B cell (primary cell): ENCODE measurements at places on chromosomes 11 and 22. TPM values are rescaled to one million over a fixed set of nuclear protein-coding genes. Genes with fewer than 3 reads are reported as not detected.

DNA sequence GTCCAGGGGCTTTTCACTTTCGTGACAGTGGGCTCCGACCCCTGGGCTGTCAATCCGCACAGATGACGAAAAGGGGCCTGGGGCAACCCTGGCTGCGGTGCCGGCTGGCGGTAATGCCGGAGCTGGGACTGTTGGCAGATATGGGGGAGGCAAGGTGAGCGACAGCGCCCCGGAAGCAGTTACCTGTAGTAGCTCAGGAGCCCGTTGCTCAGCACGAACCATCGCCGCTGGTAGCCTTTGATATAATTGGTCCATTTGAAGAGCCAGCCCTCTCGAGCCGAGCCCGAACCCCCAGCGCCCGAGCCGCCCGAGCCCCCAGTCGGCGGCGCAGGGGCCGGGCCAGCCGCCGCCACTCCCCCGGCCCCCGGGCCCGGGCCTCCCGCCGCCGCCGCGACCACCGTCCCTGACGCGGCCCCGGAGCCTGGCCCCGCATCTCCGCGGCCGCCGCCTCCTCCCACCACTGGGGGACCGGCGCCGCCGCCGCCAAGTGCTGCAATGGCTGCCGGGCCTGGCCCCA lies 396 bp downstream of the OSBP start:
- no peak for DNase-seq

DNA sequence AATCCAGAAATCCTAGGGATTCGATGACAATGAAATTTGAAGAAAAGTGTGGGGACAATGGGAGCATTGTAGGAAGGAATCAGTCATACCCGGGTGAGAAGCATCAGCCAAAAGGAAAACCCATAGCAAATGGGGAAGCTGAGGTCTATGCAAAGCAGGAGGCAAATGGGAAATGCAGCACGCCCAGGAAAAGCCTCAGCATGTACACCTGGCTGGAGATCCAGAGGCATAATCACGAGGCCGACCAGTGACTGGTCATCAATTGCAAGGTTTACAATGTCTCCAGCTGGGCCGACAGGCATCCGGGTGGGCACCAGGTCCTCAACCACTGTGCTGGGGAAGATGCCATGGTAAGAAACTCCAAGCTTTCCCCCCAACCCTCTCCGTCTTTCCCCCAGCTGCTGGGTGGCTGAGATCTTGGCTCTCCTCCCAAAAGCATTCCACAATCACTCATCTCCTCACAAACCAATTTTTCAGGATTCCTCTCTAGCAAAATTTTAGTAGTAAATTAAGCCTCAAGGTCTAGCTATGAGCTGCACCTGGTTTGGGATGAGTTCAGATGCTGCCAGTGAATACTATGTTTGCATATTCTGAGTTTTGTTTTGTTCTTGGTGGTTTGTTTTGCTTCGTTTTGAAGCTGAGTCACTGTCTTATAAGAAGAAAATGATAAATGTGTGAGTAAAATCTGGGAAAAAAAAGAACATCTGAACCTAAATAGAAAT lies 98.0 kb upstream of the OR5AK2 start:
- no peak for DNase-seq

The MOV10L1 gene
- not detected in 2 replicates for total RNA-seq

DNA sequence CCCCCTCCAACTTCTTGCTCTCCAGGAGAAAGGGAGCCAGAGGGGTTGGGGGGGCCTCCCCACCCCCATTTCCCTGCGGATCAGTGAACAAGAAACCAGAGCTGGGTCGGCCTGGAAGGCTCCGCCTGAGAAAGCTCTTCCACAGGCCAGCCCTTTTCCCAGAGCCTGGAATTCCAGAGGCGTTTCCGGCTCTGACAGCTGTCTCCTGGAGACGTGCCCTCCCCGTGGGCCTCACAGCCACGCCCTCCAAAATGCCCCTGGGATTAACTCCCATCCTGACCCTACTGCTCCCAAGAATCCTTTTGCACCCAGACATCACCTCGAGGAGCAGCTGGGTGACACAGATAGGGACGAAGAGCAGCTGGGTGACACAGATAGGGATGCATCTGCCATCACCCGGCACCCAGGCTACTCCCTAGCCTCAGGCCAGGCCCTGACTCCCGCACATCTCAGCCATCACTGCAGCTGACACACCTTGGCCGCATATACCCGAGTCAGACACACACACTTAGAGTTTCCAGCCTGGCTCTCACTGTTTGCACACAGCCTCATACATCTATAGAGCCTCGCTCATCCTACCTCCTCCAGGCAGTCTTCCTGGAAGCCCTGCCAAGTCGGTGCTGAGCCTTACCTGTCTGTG lies 7.6 kb upstream of the CDC42EP1 start:
- no peak for DNase-seq

- no peak for DNase-seq
Measured at GRCh38 chr11:31871310-31872075, 60.4 kb upstream of the PAX6 start.

GRCh38 chr22:19974935-19975706 lies 33.5 kb upstream of the TXNRD2 start:
- no peak for DNase-seq

- DNase-seq = no peak
Measured at GRCh38 chr11:9887472-9887871, 223.6 kb downstream of the SWAP70 start.

GRCh38 chr22:46287873-46288751 lies 8.6 kb upstream of the GTSE1 start:
- peak; percentile 50 for DNase-seq

DNA sequence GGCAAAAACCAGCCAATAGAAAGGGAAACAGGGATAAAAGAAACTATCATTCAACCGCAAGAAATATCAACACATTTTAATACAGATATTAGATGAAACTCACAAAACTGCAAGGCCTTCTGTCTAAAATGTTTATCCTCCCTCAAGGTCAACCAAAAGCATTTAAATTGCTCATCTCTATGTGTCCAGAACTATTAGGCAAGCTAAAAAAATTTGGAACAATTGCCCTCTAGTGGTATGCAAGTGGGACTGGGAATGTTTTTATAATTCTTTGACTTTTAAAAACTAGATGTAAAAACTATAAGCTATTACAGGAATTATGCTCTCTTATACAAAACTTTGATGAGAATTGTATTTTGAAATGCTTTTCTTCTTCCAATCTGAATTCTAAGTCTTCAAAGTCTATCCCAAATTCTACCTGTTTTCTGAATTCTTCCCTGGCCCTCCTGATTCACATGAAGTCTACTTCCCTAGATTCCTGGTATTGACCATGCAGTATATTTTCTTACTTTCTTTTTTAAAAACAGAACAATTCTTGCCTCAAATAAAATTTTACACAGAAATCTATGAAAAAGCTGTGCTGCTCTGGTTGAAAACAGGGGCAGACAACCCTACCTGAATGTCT lies 4.9 kb downstream of the CWC15 start:
- no peak for DNase-seq

- peak; percentile 4 for DNase-seq
Measured at GRCh38 chr11:119376197-119376847, 5.2 kb downstream of the USP2 start.

The CSTPP1 gene
- total RNA-seq = 27.4 and 29.0 TPM in 2 replicates

The MAJIN gene
- 0.71 and 0.95 TPM in 2 replicates for total RNA-seq

- DNase-seq = no peak
Measured at GRCh38 chr11:15863411-15863810, 492.9 kb downstream of the SOX6 start.

GRCh38 chr22:23071230-23072076 lies 1.1 kb downstream of the GNAZ start:
- DNase-seq = no peak

DNA sequence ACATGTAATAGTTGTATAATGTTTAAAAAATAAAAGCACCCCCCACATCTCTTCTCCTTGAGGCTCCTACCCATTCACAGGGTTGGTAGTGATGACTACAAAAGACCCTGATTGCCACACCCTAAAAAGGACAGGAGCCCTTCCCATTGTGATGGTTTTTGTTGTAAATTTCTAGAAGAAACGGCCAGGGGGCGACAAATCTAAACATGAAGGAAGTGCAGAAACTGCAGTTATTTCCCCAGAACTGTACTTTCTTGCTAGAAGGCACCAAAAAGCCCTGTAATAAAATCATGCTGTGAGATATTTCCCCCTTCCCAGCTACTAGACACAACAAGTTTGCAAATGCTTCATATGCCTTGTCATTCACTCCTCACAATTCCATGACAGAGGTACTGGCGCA lies 10.8 kb downstream of the PRR5L start:
- peak; percentile 25 for DNase-seq

The TRIM66 gene
- total RNA-seq = 21.1 and 21.4 TPM in 2 replicates

GRCh38 chr22:44171561-44171960 lies 9.2 kb upstream of the PARVG start:
- no peak for DNase-seq

The APOBEC3B gene
- 7.9 and 9.8 TPM in 2 replicates for total RNA-seq

- DNase-seq = no peak
Measured at GRCh38 chr11:111370902-111371578, 8.0 kb downstream of the POU2AF1 start.

- DNase-seq = no peak
Measured at GRCh38 chr11:69825941-69826340, 6.7 kb upstream of the FGF3 start.

The SLC17A6 gene
- not detected in 2 replicates for total RNA-seq

The BIK gene
- total RNA-seq = 1.3 TPM in 2 replicates

The MRGPRF gene
- not detected in 2 replicates for total RNA-seq

- no peak for DNase-seq
Measured at GRCh38 chr11:104529906-104530305, 366.0 kb upstream of the PDGFD start.

DNA sequence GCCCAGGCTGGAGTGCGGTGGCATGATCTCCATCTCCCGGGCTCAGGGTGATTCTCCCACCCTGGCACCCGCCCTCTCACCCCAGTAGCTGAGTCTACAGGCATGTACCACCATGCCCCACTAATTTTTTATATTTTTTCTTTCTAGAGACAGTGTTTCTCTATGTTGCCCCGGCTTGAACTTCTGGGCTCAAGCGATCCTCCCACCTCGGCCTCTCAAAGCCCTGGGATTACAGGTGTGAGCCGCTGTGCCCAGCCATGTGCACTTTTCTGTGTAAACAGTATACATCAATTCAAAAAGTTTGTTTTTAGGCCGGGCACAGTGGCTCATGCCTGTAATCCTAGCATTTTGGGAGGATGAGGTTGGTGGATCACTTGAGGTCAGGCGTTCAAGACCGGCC lies 14.7 kb downstream of the GRIK4 start:
- DNase-seq = no peak

DNA sequence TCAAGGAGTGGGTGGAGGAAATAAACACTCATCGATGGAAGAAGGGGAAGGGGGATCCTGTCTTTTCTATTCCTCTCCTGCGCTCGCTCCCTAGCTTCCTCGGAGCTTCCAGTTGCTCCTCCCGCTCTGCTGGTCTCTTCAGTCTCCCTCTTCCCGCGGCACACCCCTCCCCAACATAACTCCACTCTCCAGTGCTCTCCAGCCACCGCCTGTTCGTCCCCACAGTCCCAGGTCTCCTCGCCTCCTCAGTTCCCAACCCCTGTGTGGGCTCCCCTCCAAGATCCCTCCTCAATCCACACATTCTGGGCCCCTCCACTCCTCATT lies 438 bp downstream of the ZW10 start:
- DNase-seq = no peak

DNA sequence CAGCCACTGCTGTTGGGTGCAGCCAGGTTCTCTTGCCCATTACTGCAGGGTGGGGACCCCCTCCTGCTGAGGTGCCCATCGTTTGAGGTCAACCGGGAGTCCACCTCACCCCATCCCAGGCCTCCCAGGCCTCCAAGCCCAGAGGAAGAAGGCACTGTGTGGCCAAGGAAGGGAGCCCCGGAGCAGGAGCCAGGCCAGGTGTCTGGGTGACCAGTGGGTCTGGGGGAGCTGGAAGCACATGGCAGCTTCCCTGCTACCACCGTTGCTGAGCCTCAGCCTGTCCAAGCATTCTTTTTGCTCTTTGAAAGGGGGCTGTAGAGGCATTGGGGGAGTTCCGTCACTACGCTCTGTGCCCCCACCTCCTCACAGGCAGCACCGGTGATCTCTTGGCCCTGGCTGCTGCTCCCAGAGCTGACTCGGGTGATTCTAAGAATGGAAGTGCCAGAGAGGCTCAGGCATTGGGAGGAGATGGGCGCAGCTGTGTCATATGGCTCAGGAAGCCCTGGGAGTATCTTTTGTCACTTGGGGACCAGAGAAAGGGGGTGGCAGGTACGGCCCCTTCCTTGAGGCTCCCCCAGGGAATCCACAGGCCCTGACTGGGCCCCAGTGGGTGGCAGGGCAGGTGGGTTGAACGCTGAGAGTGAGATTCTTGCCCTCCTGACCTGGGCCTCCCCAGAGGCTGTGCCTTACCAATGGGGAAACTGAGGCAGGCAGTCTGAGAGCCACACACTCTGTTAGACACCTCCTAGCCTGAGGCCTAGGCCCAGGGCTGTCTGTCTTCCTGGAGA lies 1.9 kb downstream of the SEPTIN5 start:
- DNase-seq = no peak

The GALNT18 gene
- not detected in 2 replicates for total RNA-seq

DNA sequence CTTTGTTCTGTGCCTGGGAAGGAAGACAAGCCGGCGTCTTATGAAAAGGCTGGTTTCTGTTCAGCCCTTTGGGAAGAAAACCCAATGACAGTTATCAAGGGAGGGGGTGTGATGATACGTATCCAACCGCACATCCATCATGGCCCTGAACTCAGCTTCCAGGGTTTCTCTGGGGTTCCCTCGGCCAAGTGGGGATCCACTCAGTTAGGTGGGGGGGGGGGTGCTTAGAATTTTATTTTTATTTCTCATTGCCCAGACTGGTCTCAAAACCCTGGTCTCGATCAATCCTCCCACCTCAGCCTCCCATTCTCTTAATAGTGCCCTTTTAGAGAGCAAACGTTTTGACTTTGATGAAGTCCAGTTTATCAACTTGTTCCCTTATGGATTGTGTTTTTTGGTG lies 25.7 kb downstream of the KCNQ1 start:
- no peak for DNase-seq

DNA sequence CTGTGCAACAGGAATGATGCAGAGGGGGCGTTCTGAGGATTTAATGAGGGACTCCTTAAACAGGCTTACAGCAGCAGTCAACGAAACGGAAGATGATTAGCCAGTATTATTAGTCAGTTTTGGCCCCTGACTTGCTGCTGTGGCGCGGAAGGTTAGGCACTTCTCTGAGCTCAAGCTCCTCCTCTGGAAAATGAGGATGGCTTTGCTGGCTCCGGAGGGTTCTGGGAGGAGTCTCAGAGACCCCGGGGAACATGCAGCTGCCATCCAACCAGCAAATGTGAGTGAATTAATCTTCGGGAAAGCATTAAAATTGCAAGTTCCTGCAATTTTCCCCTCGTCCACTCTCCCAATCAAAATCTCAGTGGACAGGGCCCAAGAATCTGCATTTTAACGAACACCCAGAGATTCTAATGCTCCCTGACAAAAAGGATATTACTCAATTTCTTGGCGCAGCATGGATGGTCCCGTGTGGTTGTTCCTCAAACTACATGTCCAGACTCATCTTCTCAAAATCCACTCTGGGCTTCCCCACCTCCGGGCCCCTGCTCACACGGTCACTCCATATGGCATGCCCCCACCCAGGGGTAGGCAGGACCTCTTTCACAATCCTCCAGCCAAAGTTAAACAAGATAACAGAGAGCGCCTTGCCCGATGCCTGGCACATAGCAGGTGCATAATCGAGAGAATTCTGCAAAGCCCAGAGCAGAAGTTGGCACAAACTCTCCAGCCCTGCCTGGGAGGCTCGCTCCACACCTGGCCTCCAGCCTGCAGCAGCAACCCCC lies 6.4 kb downstream of the ELFN2 start:
- no peak for DNase-seq

The C22orf23 gene
- total RNA-seq = not detected in 2 replicates
